ENCODE measurements at places on chromosomes 3 and 15.

GRCh38 chr15:36160351-36160750 is 419.1 kb upstream of the CDIN1 start:
- DNase-seq, result no peak

- DNase-seq, result peak; percentile 35
These were observed 1261.6 kb upstream of the GBE1 start for GRCh38 chr3:83023086-83023485.

DNA sequence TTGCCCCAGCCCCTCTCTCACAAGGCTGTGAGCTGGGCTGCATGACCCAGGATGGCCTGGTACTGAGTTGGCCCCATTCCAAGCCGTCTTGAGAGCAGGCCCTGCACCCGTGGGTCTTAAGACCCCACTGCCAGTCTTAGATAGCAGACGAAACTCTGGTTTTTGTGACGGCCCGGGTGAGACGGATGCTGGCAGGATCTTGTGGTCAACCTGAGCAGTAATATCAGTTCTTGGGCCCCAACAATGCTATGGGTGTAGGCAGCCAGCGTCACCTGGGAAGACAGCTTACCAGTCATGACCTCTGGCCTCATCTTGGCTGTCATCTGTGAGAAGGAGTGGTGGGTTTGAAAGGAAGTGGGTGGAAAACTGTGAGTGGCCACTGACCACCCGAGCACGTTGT is 305.8 kb downstream of the ARRDC4 start:
- no peak for DNase-seq

- no peak for DNase-seq
These were observed 578.4 kb downstream of the ZIC1 start for GRCh38 chr3:147987549-147987948.

DNA sequence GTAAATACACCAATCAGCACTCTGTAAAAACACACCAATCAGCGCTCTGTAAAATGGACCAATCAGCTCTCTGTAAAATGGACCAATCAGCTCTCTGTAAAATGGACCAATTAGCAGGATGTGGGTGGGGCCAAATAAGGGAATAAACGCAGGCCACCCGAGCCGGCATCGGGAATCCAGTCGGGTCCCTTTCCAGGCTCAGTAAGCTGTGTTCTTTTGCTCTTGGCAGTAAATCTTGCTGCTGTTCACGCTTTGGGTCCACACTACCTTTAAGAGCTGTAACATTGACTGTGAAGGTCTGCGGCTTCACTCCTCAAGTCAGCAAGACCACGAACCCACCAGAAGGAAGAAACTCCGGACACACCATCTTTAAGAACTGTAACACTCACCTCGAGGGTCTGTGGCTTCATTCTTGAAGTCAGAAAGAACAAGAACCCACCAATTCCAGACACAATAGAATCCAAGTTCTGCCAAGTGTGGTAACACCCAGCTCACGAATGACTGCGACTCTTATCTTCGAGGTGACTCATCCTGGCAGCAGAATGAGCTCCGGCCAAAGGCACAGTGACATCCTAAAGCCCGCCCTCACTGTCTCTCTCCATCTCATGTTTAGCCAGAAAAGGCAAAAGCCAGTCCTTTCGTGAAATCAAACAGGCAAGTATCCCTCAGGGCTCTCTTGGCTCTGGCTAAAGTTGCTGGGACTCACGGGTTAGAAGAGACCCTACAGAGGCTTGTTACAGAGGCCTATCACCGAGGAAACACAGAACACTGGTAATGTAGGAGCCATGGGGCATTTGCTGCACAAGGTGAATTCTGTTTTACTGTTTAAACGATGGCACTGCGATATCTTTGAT is 155.2 kb downstream of the FAM43A start:
- no peak for DNase-seq

DNA sequence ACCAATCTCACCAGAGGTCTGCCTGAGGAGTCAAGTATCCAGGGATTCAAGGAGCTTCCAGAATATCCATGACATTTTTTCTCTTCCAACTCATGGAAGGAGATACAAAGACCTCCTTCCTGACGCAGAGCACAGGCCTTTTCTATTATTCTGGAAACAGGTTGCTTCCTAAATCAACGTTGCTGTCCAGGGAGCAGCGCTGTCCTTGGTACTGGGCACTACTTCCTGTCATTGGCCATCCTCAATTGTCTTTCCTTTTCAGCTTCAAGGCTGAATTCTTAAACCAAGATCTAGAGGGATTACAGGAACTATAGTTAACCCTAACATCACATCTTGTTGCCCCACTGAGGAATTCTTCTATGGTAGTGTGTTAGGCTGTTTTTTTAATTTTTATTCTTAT is 50.4 kb upstream of the TBC1D21 start:
- no peak for DNase-seq

- no peak for DNase-seq
These were observed 158.6 kb downstream of the CNTN6 start for GRCh38 chr3:1251282-1252060.

DNA sequence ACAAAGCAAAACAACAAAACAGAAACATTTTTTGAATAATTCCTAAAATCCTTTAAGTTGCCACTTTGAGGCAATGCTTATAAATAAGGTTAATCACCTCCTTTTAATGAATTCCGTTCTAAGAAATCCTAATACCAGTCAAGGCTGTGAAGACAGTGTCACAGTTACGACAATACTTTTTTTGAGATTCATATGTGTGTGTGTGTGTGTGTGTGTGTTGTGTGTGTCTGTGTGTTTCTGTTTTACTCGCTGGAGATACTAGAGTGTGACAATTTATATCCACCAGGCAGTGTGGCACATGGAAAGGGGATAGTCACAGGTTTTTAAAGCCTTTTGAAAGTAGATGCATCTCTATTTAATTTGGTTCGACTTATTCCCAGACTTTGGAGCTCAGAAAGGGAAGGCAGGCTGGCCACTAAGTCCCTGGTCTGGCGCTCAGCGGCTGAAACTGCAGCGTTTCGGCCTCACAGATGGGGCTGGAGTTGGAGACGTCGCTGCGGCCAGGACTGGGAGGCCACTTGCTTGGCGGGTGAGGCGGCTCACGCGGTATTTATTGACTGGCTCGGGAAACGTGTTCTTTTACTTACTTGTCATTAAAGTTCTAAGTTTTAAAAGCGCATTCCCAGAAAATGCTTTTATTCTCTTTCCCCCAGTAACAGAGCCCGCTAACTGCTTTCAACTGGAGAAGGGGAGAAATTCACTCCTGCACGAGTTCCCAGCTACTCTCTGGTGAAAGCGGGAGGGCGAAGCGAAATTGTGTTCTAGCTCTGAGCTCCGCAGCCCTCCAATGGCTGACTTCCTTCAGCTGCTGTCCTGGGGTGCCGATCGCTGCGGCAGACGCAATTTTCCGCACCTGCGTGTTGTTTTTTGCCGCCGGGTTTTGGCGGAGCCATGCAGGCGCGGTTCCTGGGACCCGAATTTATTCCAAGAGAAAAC is 13.7 kb downstream of the ZIC1 start:
- DNase-seq, result no peak

DNA sequence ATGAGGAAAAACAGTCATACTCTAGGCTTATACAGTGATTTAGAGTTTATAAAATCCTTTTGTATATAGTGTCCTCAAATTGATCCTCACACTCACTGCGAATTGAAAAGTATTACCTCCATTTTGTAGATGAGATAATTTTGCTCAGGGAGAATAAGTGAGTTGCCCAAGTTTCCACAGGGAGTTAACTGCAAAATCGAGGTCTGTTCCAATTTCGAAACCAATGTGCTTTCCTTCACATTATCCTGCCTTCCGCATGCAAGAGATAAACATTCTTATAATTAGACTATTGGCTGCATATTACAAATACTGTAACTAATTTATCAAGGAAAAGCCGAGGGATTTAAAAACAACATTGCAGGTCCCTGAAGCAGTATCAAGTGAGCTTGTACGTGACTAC is 667.0 kb downstream of the SQOR start:
- no peak for DNase-seq

DNA sequence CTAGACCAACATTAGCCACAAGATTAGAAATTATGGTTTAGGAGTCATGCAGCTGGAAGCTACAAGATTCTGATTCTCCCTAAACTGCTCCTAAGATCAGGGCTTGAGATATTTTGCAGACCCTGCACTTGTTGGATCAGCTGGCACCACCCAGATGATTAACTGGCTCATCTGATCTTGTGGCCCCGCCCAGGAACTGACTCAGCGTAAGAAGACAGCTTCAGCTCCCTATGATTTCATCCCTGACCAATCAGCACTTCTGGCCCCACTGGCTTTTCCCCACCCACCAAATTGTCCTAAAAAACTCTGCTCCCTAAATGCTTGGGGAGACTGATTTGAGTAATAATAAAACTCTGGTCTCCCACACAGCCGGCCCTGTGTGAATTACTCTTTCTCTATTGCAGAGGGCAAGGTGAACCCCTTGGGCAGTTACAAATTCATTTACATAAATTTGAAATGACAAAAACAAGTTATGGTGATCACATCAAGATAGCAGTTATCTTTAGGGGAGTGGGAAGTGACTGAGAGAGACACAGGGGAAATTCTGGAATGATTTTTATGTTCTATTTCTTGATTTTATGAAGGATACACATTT is 76.5 kb downstream of the CD200R1L start:
- DNase-seq, result no peak

DNA sequence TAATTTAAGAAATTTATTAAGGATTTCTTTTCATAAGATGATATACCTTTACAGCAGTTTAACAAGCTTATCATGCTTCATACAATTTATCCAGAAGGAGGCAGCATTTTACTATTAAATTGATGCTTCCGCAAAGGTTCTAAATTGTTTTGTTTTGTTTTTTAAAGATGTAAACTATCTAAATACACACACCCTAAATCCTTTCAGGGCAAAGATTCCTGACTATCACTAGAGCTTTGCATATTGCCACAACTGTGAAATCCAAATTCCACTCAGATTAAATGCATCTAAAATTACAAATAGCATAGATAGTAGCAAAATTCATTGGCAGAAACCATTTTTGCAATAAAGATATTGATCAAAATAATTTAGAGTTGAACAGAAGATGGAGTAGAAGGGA is 44.5 kb upstream of the CCNL1 start:
- no peak for DNase-seq

GRCh38 chr3:125168711-125169393 is 43.7 kb downstream of the SLC12A8 start:
- DNase-seq, result no peak

DNA sequence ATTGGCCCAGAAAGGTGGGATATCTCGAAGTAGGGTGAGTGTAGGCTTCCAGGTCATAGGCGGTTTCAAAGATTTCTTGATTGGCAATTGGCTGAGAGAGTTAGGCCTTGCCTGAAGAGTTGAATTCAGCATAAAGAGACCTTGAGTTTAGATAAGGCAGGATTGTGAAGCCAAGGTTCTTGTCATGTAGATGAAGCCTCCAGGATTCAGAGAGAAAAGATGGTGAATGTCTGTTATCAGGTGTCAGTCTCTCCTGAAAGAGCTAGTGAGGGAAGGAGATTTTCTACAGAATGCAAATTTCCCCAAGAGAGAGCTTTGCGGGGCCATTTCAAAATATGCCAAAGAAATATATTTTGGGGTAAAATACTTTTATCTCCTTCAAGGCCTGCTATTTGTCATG is 217.0 kb upstream of the TLE3 start:
- DNase-seq, result no peak

DNA sequence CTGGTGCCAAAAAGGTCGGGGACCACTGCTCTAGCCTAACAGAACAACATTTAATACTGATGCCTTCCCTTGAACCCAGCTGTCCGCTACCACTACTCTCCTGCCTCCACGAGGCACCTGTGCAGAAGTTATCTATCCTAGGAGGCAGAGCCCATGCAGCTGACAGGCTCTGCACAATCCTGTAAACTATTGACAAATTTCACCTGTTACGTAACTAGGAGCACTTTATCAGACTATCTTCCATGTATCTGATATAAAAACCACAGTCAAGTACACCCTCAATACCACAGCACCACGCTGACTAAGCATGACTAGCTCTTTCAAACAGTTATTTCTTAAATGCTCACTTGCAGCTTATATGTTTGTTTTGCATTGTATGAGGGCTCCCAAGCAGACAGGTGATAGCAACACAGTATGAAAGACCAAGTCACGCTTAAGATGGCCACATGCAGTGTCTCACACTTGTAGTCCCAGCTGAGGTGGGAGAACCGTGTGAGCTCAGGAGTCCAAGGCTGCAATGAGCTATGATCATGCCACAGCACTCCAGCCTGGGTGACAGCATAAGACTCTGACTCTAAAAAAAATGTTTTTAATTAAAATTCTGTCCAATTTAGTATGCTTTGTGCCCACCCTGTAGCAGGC is 4.5 kb upstream of the IL17RC start:
- DNase-seq, result no peak
